Bronchial smooth muscle cell (primary cell): ENCODE measurements at places on chromosomes 4 and X. TPM values are rescaled to one million over a fixed set of nuclear protein-coding genes. Genes with fewer than 3 reads are reported as not detected.

Gene TCEAL6
- not detected in 2 replicates for total RNA-seq

Gene PNCK
- 0.17 and 0.32 TPM in 2 replicates for total RNA-seq

Gene ASIC5
- total RNA-seq, result not detected in 2 replicates

Gene F8A1
- 1.1 and 2.0 TPM in 2 replicates for total RNA-seq

Gene PDGFRA
- total RNA-seq, result 529 and 975 TPM in 2 replicates

Gene MAGEA12
- not detected in 2 replicates for total RNA-seq

Gene MAGEA1
- total RNA-seq, result not detected in 2 replicates

Gene FATE1
- total RNA-seq, result not detected in 2 replicates

Gene TMA16
- total RNA-seq, result 16.3 and 22.7 TPM in 2 replicates

Gene FOXR2
- total RNA-seq, result not detected in 2 replicates

Gene F8A2
- not detected in 2 replicates for total RNA-seq

Gene BEND2
- total RNA-seq, result not detected in 2 replicates

Gene TRMT44
- 7.3 and 8.4 TPM in 2 replicates for total RNA-seq

Gene LEF1
- not detected in 2 replicates for total RNA-seq

Gene DDX53
- not detected in 2 replicates for total RNA-seq

Gene PROM1
- not detected in 2 replicates for total RNA-seq
